T-cell (primary cell): ENCODE measurements at places on chromosomes 11 and 22. TPM values are rescaled to one million over a fixed set of nuclear protein-coding genes. Genes with fewer than 3 reads are reported as not detected.

DNA sequence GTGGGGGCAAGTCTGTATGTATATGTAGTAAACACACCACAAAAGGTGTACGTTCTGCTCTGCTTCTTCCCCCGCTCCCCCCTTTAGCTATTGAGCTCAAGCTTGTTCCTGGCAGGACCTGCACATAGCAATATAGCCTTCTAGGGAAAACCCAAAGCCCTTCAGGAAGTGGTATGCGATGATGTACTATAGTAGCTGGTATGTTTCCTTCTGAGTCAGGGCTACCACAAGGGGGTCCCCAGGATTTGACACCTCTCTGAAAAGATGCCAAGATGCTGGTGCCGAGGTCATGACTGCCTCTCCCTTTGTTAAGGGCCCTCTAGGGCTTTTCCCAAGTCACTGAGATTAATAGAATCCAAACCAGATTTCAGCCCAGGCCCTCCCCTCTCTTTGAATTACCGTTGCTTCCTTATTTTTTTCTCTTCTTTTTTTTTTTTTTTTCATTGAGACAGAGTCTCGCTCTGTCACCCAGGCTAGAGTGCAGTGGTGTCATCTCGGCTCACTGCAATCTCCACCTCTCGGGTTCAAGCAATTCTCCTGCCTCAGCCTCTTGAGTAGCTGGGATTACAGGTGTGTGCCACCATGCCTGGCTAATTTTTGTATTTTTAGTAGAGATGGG lies 268.4 kb downstream of the ETS1 start:
- peak; percentile 84 for DNase-seq

- DNase-seq = no peak
Observed at GRCh38 chr11:56911312-56911711, 77.4 kb upstream of the OR5AK2 start.

- DNase-seq = no peak
Observed at GRCh38 chr11:76891285-76891684, 30.6 kb downstream of the ACER3 start.

The GRM5 gene
- total RNA-seq = not detected

DNA sequence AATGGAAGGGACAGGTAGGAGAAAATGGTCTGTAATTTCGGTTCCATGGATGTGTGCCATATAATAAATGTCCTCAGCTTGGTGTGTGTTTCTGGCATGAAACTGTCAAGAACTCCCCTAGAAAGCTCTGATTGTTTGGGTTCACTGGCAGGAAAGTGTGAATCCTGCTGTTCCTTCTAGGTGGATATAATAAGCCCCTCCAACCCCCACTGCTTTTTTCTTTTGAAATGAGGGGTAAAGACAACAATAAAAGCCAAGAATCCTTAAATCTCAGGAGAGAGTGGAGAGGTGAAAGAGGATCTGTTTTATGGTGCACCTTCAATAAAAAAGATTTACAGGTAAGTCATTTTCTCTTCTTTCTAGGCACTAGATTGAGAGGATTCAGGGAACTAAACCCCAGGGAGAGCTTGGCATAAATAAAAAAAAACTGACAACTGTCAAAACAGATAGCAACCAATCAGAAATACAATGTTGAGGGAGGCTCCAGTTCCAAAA lies 74.9 kb downstream of the CACNG2 start:
- DNase-seq = no peak

GRCh38 chr11:96033599-96033998 lies 109.7 kb upstream of the MTMR2 start:
- no peak for DNase-seq

The AQP11 gene
- total RNA-seq = 0.19 TPM

The PYGM gene
- 7.4 TPM for total RNA-seq

GRCh38 chr22:17897858-17898257 lies 123.6 kb upstream of the BID start:
- no peak for DNase-seq

- no peak for DNase-seq
Observed at GRCh38 chr22:33787645-33788456, 132.4 kb downstream of the LARGE1 start.

- DNase-seq = no peak
Observed at GRCh38 chr11:115126515-115127208, 377.6 kb downstream of the CADM1 start.

- DNase-seq = no peak
Observed at GRCh38 chr22:48925450-48925849, 902.2 kb downstream of the BRD1 start.

GRCh38 chr22:31122196-31122531 lies 602 bp upstream of the INPP5J start:
- no peak for DNase-seq

DNA sequence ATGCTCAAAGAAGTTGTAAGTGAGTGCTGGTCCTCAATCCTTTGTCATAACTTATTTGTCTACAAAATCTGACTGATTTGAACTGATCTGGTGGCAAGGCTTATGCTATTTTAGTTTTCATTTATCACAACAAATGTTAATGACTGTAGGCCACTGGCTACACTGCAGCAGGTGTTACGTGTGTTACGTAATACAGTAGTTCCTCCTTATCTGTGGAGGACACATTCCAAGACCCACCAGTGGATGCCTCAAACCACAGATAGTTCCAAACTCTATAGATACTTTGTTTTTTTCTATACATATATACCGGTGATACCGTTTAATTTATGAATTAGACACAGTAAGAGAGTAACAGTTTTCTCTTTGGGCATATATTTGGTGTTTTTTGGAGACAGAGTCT lies 7.0 kb downstream of the MADD start:
- no peak for DNase-seq

The MYOD1 gene
- not detected for total RNA-seq

- peak; percentile 31 for DNase-seq
Observed at GRCh38 chr11:61752117-61752924, at the start of gene MYRF. Gene MYRF (plus strand): TSS chr11:61752636. CDS start chr11:61752745, 109 bp downstream.

- DNase-seq = no peak
Observed at GRCh38 chr11:62132191-62132590, 8.4 kb downstream of the INCENP start.

- DNase-seq = no peak
Observed at GRCh38 chr22:38074181-38075104, 9.5 kb downstream of the SLC16A8 start.

DNA sequence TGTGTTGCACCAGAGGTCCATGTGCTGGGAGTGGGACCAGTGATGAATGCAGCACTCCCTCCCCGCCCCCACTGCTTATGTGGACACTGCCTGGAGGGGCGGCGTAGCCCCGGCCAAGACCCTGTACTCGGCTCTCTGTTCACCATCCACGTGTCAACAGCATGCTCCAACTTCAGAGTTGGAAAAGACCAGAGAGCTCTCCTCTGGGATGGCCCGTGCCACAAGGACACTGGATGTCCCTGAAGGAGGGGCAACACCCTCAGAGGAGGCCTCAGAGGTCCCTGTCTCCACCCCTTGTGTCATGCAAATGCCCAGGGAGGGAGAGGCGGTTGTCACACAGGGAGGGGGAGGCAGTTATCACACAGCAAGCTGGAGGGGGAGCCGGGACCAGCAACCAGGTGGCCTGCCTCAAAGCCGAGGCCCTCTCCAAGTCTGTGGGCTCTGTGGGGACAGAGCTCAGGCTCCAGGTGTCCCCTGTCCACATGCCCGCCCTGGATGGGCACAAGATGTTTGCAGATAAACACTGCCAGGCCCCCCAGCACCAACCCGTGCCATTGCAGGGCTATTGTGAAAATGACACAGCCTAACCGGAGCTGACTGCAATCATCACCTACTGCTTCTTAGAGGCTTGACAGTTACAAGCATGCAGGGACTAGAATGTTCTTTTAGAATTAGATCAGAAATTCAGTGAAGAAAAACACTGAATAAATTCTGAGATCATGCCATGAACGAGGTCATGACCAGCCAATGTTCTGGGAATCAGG lies 121.1 kb downstream of the PHF21B start:
- no peak for DNase-seq
